Glomerular endothelial cell (primary cell): ENCODE measurements at places on chromosomes 2 and 18. TPM values are rescaled to one million over a fixed set of nuclear protein-coding genes. Genes with fewer than 3 reads are reported as not detected.

Gene PTPRM
- total RNA-seq = 124 and 256 TPM in 2 replicates

Gene DSG4
- not detected in 2 replicates for total RNA-seq

Gene HNRNPLL
- total RNA-seq = 26.6 and 35.7 TPM in 2 replicates

Gene GAREM2
- total RNA-seq = 3.4 and 4.6 TPM in 2 replicates

Gene IL1R2
- total RNA-seq = not detected in 2 replicates

Gene GALR1
- total RNA-seq = not detected in 2 replicates

Gene CCT4
- total RNA-seq = 122 and 143 TPM in 2 replicates

Gene CCDC102B
- 8.2 and 65.4 TPM in 2 replicates for total RNA-seq

Gene CCDC121
- 0.29 and 1.5 TPM in 2 replicates for total RNA-seq

Gene FBLN7
- 2.2 and 5.8 TPM in 2 replicates for total RNA-seq

Gene CEBPZOS
- 18.3 and 36.0 TPM in 2 replicates for total RNA-seq

Gene RTTN
- 4.2 and 8.9 TPM in 2 replicates for total RNA-seq

Gene LRRC30
- not detected in 2 replicates for total RNA-seq

Gene TGFA
- total RNA-seq = 0.93 and 3.7 TPM in 2 replicates

Gene OTOF
- 0.18 TPM in 1 of 2 replicates, not detected in the other for total RNA-seq

Gene B4GALT6
- 10.2 and 11.8 TPM in 2 replicates for total RNA-seq

Gene RIT2
- total RNA-seq = not detected in 2 replicates

Gene UGP2
- total RNA-seq = 57.5 and 59.2 TPM in 2 replicates

Gene ARHGEF4
- 0.24 and 0.58 TPM in 2 replicates for total RNA-seq

Gene SKA1
- 1.7 and 9.8 TPM in 2 replicates for total RNA-seq

Gene KCNF1
- total RNA-seq = 1.3 and 2.3 TPM in 2 replicates

Gene MOGAT1
- not detected in 2 replicates for total RNA-seq

Gene TNFRSF11A
- total RNA-seq = 0.63 and 1.4 TPM in 2 replicates

Gene GDF7
- 0.73 and 9.5 TPM in 2 replicates for total RNA-seq

Gene FOSL2
- 58.6 and 103 TPM in 2 replicates for total RNA-seq

Gene MAP3K20
- total RNA-seq = 11.6 and 15.6 TPM in 2 replicates

Gene LYG1
- 1.2 TPM in 1 of 2 replicates, not detected in the other for total RNA-seq
